Thymus (tissue), 14 donors: ENCODE measurements at places on chromosomes 16 and 17. TPM values are rescaled to one million over a fixed set of nuclear protein-coding genes. Genes with fewer than 3 reads are reported as not detected.

DNA sequence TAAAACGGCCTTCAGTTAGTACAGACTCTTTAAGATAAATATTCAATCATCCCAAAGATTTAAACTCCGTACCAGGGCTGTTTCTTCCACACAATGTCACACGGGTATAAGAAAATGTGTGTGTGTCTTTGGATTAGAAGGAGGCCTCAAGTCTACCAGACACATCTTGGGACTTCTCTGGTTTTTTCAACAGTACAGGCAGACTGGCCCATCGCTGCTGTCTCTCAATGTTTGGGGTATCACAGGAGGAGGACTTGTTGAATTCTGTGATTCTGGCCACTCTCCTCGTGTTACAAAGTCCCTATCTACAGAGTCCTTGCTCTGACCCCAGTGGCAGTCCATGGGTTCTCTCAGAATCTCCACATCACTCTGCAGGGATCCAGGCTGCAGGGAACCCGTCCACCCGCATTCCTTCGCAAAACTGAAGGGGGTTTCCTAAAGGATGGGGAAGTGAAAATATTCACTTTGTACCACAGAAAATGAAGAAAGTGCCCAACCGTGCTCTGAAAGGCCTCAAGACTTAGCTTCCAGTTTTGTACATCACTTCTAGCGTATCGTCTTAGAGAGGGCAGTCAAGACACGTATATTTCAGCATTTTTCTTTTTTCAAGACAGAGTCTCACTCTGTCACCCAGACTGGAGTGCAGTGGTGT, 373.2 kb downstream of the NPIPA8 start:
- no peak for DNase-seq

DNA sequence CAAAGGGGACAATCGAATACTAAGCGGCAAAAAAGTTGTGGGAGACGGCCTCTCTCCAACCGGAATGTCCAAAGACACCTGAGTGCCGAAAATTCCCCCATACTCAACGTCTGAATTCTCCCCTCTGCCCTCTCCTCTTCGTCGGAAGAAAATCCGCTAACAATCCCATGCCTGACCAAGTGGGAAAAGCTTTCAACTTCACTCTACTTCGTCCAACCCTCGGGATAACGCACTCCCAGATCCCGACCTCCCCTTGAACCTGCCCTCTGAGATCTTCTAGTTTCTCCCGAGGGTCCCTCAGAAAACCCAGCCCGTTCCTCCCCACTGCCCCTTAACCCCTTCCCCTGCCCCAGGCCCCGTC, 961 bp downstream of the AMFR start:
- DNase-seq, result peak; percentile 32

DNA sequence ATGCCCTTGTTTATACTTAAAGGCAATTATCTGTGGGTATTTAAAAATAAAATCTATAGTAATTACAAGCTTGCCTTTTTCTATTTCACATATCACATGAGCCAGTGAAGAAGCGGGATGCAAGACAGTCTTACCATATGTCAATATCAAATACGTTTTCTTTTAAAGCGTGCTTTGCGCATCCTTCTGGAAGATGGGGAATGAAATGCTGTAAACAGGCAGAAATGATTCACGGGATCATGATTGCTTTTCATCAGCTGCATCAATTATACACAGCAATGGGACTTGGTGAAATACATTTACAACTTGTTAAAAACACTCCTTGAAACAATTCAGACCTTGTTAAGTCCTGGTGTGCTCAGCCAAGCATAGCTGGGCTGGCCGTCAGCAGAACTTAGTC, 72.5 kb downstream of the WSCD1 start:
- DNase-seq, result no peak

DNA sequence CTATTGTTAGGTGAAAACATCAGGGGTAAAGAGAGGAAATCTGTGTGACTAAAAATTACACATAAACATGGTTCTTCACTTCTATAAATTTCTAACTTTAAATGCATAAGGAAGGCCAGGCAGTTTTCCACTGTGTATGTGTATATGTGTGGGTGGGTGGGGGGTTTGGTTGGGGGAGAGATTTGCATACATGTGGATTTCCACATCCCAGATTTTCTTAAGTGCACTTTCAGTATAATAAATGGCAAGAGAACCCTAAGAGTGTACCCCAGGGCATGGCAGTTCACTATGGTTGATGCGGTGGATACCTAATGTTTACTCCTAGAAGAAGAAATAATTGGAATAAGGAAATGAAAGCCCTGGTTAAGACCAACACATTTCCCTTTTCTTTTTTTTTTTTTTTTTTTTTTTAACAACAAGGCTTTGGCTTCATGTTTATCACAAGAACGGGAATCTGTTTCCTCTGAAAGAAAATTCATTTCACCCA, 451.8 kb upstream of the CCL2 start:
- DNase-seq, result no peak

DNA sequence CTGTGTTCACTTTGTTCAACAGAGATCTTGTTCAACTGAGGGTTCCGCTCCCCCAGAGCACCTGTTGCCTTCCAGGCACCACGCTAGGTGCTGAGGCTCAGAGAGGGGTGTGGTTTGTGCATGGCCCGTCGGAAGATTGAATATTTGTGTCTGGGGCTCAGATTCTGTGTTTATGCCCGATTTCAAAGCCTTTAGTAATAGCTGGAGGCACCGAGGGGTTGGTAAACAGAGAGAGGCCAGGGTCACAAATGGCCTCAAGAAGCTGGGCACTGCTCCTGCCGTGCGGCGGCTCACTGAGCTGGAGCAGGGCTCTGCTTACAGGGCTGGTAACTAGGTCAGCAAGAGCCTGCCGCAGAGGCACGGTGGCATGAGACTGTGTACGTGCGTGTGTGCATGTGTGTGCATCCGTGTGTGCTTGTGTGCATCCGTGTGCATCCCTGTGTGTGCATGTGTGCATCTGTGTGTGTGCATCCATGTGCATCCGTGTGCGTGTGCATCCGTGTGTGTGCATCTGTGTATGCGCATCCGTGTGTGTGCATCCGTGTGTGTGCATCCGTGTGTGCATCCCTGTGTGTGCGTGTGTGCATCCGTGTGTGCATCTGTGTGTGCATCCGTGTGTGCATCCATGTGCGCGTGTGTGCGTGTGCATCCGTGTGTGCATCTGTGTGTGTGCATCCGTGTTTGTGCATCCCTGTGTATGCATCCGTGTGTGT, 5.4 kb downstream of the ITGAE start:
- DNase-seq, result peak; percentile 78

Gene ABCA8
- total RNA-seq, result 0.76 TPM
